ENCODE measurements at places on chromosomes 11 and 22. TPM values are rescaled to one million over a fixed set of nuclear protein-coding genes. Genes with fewer than 3 reads are reported as not detected.

The CFAP300 gene
- 6.4 TPM for total RNA-seq

DNA sequence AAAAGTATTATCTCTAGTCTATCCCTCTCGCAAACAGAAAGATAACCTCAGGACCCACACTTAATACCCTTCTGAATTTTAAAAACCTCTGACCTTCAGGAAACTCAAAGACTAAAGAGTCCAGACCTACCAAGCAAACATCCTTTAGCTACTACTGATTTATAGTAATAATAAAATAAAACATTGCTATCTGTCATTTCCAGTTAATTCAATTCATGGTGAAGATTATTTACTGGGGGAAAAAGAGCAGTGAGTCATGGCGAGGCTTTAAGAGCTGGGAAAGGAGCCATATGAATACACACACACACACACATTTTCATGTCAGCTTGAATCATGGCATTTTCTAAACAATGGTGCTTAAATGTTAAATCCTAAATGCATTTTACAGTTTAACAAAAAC is 87.1 kb downstream of the FAM76B start:
- H3K27ac ChIP-seq = no peak overlapping the region
- no peaks in the 10 kb centered on the region for H3K4me1 ChIP-seq
- H3K27me3 ChIP-seq = peaks cover 34% of the 10 kb centered on the region
- no peak overlapping the region for H3K4me3 ChIP-seq
- no peak for DNase-seq
- no peaks in the 10 kb centered on the region for H3K36me3 ChIP-seq

The LDHAL6A gene
- not detected for total RNA-seq

- no peak overlapping the region for H3K27ac ChIP-seq
- no peak for DNase-seq
- H3K27me3 ChIP-seq = no peaks in the 10 kb centered on the region
- H3K4me3 ChIP-seq = no peak overlapping the region
- H3K4me1 ChIP-seq = no peaks in the 10 kb centered on the region
- H3K36me3 ChIP-seq = no peaks in the 10 kb centered on the region
These were observed 509.4 kb upstream of the API5 start for GRCh38 chr11:42802201-42802899.

The OR8D1 gene
- not detected for total RNA-seq

DNA sequence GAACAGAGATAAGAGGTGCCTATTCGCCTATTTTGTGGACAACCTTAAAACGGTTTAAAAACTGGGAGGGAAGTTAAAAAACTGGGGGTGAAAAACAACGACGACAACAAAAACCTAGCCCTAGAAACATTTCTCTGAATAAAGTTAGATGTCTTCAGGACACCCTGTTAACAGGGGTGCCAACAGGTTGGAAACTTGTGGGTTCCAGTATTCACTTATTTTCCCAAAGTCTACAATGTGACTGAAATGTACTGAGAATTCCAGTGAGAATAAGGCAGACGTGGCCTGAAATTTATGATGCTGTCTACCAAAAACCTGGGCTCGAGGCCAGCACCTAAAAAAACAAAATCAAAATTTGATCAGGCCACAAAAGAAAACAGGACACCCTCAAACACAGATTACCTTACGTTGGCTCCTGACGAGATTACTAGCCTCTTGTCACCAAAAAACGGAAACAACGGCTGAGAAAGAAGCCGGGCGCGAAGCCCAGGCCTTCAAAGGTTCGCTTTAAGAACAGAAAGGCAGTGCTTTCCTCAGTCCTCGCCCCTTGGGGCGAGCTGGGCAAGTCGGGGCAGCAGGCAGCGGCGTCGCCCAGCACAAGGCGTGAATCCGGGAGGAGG is 906 bp downstream of the CCDC90B start:
- H3K4me1 ChIP-seq = peaks cover 12% of the 10 kb centered on the region
- peak overlapping the region; percentile 95 for H3K27ac ChIP-seq
- H3K27me3 ChIP-seq = no peaks in the 10 kb centered on the region
- no peak for DNase-seq
- H3K4me3 ChIP-seq = peak overlapping the region; percentile 79

DNA sequence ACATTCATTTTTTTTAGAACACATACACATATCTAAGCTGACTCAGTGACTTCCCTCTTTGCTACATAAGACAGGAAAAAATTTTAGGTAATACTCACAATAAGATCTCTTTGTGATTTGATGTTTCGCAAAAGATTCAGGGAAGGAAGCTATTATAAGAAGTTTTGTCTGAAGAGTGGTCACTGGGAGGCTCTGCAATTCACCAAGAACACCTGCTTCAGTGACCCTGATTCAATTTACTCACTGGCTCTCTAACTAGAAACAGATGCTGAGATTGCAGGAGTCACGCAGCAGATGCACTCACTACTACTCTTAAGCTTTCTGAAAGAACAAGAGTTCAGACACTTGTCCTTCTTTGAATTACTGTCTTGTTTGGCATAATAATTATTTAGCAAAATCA is 193.6 kb upstream of the DDI1 start:
- no peak overlapping the region for H3K4me3 ChIP-seq
- no peaks in the 10 kb centered on the region for H3K36me3 ChIP-seq
- no peaks in the 10 kb centered on the region for H3K27me3 ChIP-seq
- DNase-seq = no peak

GRCh38 chr11:125071846-125072217 is 8.7 kb downstream of the SLC37A2 start:
- no peaks in the 10 kb centered on the region for H3K36me3 ChIP-seq
- H3K4me1 ChIP-seq = no peaks in the 10 kb centered on the region
- DNase-seq = no peak
- peaks cover 3% of the 10 kb centered on the region for H3K27me3 ChIP-seq

The PAX6 gene
- 0.49 TPM for total RNA-seq

- no peaks in the 10 kb centered on the region for H3K27me3 ChIP-seq
- no peaks in the 10 kb centered on the region for H3K4me1 ChIP-seq
- no peak overlapping the region for H3K4me3 ChIP-seq
These were observed 208.0 kb downstream of the DDX10 start for GRCh38 chr11:108872781-108873291.

- H3K27ac ChIP-seq = no peak overlapping the region
- DNase-seq = no peak
- H3K27me3 ChIP-seq = no peaks in the 10 kb centered on the region
- no peaks in the 10 kb centered on the region for H3K4me1 ChIP-seq
- H3K4me3 ChIP-seq = no peak overlapping the region
- no peaks in the 10 kb centered on the region for H3K36me3 ChIP-seq
These were observed 7.8 kb upstream of the NOX4 start for GRCh38 chr11:89498845-89499448.

GRCh38 chr11:17765356-17766072 is 30.9 kb downstream of the KCNC1 start:
- no peaks in the 10 kb centered on the region for H3K36me3 ChIP-seq
- H3K4me1 ChIP-seq = no peaks in the 10 kb centered on the region
- DNase-seq = no peak
- H3K4me3 ChIP-seq = no peak overlapping the region
- no peaks in the 10 kb centered on the region for H3K27me3 ChIP-seq

All from Panc1 (cell line).